ENCODE measurements at places on chromosomes 16 and 17.

DNA sequence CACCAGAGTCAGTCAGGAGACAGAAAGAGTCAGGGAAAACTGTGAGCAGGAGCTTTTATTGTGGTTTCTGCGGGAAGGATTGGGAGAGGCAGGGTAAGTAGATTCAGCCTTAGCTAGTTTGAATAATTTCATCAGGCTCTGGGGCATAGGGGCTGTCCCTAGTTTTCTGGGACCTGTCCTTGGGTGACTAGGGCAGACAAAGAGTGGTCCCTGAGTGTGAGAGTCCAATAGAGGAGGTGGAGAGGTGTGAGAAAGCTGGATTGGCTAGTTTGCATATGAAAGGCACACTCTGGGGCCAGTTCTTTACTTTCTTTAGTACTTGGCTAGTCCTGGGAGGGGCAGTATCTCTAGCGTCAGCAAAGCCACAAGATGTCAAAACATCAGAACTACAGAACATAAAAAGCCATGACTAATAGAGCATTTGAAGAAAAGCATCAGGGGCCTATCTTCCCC, 255.6 kb downstream of the HS3ST3A1 start:
- no peak for DNase-seq

DNA sequence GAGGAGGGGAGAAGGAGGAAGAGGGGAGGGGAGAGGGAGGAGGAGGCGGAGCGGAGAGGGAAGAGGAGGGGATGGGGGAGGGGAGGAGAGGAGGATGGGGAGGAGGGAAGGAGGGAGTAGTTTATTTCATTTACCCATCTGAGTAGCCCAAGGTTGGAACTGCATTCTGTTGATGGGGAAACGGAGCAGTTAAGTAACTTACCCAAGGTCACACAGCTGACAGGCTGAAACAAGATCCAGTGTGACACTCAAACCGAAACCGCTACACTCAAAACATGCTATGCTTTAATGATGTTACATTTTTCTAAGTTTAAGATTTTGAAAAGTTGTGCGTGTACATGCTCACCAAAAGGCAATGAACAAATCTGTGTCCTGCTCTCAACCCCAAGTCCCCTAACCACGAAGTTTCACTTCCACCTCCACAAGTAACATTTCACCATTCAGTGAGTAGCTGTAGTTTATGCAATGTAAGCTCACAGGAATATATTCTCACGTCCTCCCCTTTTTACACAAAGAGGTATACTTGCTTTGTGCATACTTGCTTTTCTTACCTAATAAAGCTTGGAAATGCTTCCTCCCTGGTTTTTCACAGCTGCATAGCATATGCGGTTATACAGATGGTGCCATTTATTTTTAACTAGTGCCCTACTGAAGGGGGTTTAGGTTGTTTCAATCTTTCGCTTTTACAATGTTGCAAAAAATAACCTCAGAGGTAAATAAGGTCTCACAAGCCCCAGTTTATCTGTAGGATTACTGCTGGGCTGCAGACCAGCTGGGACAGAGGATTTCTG, 275.3 kb downstream of the PARN start:
- DNase-seq, result peak; percentile 47

GRCh38 chr17:69058165-69058564, 2.6 kb downstream of the ABCA9 start:
- no peak for DNase-seq

GRCh38 chr17:57880086-57880456, 30.2 kb upstream of the MRPS23 start:
- no peak for DNase-seq

- DNase-seq, result no peak
These were observed 36.1 kb downstream of the HIC1 start for GRCh38 chr17:2090804-2091534.

- DNase-seq, result no peak
These were observed 36.2 kb downstream of the FBXL20 start for GRCh38 chr17:39365242-39365641.

DNA sequence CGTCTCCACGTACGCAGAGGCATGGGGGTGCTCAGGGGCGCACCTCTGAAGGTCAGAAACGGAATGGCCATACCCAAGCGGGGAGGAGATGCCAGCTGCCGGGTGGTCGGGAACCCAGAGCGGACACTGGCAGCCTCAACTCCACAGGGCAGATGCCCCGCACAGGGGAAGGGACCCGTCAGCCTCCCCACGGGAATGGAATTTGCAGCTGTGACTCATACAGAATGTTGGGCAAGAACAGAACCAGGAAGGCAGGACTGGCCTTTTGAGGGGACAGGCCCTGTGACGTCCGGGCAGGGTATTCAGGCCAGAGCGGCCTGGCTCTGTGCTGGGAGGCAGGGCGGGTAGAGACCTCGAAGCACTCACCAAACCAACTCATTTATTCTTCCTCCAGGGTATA, 7.5 kb downstream of the TK1 start:
- no peak for DNase-seq

- peak; percentile 47 for DNase-seq
These were observed 10.0 kb upstream of the RIPOR1 start for GRCh38 chr16:67518676-67519075.

GRCh38 chr17:882827-883585, 96.6 kb downstream of the NXN start:
- no peak for DNase-seq

DNA sequence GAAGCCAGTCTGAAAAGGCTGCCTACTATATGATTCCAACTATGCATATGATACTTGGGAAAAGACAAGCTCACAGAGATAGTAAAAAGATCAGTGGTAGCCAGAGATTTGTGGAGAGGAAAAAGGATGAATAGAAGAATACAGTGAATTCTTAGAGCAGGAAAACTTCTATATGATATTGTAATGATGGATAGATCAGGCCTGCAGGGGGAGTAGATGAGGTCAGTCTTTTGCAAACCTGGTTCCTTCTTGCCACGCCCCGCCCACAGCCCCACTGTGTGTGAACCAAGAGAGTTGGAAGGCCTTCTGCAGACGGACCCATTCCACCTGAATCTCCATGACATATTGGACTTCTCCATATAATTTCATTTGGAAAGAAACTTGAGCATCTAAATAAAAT, 761 bp upstream of the CCL8 start:
- peak; percentile 27 for DNase-seq

- peak; percentile 41 for DNase-seq
These were observed 11.5 kb downstream of the FLII start for GRCh38 chr17:18246880-18247612.

GRCh38 chr17:74391771-74392170, 24.5 kb downstream of the GPR142 start:
- DNase-seq, result no peak

DNA sequence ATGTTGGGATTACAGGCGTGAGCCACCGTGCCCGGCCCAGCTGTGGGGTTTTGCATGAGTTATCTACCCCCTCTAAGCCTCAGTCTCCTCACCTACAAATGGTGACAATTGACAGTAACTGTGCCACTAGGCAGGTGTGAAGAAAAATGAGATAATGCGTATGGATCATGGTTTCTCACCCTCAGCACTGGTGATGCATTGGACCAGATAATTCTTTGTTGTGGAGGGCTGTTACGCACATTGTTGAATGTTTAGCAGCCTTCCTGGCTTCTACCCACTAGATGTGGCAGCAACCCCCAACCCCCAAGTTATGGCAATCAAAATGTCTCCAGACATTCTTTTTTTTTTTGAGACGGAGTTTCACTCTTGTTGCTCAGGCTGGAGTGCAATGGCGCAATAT, 9.0 kb upstream of the HAPSTR1 start:
- DNase-seq, result no peak

GRCh38 chr16:56351481-56351880, 73.9 kb downstream of the AMFR start:
- no peak for DNase-seq

- no peak for DNase-seq
These were observed 5.5 kb upstream of the HOXB8 start for GRCh38 chr17:48620461-48621139.

DNA sequence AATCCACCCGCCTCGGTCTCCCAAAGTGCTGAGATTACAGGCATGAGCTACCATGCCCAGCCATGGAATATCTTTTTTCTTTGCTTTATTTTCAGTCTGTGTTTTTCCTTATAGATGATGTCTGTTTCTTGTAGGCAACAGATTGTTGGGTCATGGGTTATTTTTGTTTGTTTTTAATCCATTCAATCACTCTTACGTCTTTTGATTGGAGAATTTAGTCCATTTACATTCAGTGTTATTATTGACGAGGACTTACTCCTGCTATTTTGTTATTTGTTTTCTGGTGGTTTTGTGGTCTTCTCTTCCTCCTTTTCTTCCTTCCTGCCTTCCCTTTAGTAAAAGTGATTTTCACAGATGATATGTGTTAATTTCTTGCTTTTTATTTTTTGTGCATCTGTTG, 55.9 kb downstream of the OMG start:
- DNase-seq, result no peak

DNA sequence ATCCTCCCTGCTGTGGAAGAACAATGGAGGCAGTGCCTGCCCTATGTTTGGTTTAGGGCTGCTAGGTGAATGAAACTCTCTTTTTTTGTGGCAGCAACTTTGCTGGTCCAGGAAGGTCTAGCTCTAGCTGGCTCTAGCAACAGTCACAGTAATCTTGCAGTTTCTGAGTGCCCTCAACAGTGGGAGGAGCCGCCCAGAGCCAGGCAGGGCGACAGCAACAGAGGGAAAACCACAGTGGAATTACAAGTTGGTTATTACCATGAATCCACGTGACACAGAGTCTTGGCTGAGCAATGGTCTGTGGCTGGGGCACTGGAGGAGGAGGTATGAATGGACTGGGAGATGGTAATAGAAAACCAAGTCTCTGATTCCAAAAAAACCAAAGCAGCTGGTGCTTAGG, 10.3 kb downstream of the HSPB9 start:
- no peak for DNase-seq

- DNase-seq, result no peak
These were observed 103.1 kb downstream of the AATF start for GRCh38 chr17:37051833-37052232.

GRCh38 chr17:81867170-81867990, 3.8 kb downstream of the ARHGDIA start:
- DNase-seq, result peak; percentile 38

DNA sequence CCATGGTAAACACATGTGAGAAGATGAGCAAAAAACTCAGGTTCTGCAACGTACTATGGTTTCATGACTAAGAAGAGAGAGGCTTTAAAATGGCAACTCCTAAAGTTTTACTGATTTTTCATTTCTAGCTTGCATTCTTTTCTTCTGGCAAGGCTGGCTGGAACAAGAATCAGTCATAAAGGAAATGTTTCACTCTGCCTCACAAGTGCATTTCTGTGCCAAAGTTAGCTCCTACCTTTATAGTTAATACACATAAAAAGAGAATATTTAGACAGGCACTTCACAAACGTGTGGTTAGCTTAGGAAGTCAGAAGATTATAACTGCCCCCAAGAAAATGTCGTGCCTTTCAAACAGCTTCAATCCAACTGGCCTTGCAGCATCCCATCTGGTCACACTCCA, 417.1 kb upstream of the CDH11 start:
- DNase-seq, result no peak

GRCh38 chr16:78906135-78906534, 694.4 kb downstream of the MAF start:
- DNase-seq, result no peak

- DNase-seq, result no peak
These were observed 14.7 kb downstream of the TXNDC11 start for GRCh38 chr16:11727796-11728543.

GRCh38 chr16:11325404-11326083, 19.7 kb upstream of the RMI2 start:
- peak; percentile 46 for DNase-seq

GRCh38 chr16:30473231-30474073, 910 bp downstream of the ITGAL start:
- peak; percentile 57 for DNase-seq

DNA sequence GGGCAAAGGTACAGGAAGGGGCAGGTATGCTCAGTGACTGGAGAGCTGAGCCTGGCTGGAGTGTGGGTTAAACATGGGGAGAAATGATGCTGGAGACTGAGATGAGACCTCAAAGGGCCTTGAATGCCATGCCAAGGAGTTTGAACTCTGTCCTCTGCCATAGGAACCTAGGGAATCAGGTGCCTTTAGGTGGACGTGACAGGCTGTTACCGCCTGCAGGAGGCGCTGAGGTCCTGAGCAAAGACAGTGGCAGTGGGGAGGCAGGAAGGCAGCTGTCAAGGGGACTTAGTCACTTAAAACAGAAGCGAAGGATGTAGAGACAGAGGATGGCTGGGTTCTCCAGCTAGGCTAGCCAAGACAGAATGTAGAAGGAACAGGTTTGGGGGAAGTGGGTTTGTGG, 9.1 kb downstream of the PSMB3 start:
- DNase-seq, result peak; percentile 67

DNA sequence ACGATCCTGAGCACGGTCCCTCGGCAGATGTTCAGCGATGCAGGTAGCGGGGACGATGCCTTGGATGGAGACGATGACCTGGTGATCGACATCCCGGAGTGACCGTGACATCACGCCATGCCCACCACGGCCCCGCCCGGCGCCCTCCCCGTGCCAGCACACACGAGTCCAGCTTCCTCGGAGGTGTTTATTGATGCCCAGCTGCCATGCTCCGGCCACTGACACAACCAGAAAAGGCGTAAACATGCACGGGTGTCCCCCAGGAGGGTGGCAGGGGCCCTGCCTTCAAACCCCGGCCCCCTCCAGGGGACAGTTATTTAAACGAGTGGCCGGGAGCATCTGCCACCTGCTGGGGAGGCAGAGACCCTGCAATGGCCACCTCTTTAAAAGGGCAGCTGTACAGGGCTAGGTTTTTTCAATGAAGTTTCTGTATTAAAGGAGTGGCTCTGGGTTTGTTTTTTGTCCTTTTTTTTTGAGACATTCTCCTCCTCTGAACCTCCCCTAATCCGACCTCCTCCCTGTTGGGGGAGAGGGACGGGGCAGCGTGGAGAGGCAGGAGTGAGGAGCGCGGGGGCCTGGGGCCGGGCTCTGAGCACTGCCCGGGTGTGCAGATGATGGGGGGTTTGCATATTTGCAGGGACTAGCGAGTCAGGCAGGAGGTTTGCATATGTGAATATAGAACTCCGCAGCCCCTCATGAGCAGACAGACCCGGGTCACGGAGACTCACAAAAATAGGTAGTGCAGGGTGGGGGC, 5.3 kb downstream of the DOC2A start:
- peak; percentile 53 for DNase-seq

GRCh38 chr17:69608808-69609472, 194.4 kb downstream of the MAP2K6 start:
- DNase-seq, result no peak

DNA sequence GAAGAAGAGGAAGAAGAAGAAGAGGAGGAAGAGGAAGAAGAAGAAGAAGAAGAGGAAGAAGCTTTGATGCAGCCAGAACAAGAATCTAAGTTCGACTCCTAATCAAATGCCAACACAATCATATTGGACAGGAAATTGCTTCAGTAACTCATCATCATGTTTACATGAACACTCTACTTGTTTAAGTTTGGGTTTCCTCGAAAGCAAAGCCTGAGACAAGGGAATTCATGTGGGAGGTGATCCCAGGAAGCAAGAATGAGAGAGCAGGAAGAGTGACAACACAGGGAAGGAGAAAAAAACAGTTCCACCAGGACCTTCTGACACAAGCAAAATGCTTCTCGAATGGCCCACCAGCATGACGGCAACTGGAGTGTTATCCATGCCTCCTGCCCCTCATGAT, 279.0 kb downstream of the PMP22 start:
- no peak for DNase-seq

- DNase-seq, result no peak
These were observed 21.8 kb upstream of the ZKSCAN2 start for GRCh38 chr16:25279491-25279890.
